ENCODE measurements at places on chromosomes 4 and X.

- DNase-seq: peak; percentile 57
Observed at GRCh38 chrX:40096395-40097091, 1.2 kb downstream of the BCOR start.

- DNase-seq: peak; percentile 67
Observed at GRCh38 chr4:169099771-169100180, 89.7 kb upstream of the CBR4 start.

DNA sequence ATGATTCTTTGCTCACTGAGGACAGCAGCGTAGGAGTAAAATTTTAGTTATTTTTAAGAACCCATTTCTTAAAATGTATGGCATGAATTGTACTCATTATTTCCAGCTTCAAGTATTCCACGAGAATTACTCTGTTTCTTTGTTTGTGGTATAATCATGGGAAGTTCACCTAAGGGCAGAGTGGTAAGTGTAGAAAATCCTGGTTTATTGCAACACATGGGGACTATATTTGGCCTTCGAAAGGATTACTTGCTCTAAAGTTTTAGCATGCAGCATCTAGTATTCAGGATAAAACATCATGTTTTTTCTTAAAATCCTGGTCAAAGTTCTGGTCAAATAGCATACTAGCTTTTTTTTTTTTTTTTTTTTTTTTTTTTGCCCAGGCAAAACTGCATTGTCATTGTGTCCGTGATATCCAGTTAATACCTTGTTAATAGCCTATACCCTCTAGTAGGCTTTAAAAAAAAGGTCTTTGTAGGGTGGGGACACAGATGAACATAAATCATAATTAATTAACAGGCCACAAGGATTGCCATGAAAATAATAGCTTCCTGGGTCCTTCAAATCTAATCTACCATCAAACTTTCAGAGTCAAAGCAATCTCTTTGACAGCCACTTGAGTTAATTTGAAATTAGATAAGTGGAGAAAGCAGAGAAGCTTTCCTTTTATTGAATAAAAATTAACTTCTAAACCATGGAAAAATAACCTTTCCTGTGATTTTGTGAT, 44.6 kb upstream of the VEGFC start:
- no peak for DNase-seq

DNA sequence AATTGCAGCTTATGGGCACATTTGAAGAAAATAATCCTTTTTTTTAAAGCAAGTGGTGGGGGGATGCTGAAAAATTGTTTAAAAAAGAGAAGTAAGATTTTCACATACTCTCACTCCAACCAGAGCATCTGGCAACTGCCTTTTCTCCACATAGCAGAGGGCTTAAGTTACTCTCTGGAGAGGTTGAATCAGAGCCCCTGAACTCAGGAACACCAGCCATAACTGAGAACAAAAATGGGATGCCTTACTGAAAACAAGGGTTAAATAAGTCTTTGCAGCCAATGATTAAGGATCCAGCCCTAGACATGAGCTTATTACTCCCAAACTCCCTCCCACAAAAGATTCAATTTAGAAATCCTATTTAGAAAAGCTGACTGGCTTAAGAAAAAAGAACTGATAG, 27.5 kb downstream of the CASK start:
- DNase-seq: no peak

DNA sequence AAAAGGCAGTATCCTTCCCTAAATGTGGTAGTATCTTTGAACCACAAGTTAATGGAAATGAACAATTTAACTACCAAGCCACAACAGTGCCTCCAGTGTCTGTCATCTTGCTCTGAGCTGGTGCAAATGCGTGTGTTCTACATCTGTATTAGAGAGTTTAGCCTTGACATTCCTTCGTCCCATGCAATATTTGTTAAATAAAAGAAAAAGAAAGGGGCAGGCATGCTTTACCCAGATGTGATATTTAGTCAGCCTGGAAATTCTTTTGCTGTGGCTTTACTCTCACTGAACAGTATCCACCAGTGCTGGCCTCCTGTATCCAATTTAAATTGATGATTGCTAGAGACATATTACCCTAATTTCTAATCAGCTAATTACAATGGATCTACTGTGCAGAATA, 310.5 kb downstream of the CFAP299 start:
- DNase-seq: no peak

DNA sequence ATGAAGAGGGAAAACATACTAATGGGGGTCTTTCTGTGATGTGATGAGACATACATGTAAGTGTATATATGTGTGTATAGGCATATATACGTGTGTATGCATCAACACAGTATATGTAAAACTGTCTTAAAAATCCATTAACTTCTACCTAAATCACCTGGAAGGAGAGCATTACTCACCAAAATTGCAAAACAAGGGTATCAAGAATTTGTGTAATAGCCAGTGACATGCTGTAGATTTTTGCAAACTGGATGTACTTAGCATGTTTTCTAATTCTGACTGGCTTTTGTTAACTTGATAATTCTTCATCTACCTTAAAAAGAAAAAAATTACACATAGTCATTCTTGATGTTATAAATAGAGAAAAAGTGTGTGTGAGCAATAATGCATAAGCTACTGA, 104.7 kb downstream of the PRRG1 start:
- DNase-seq: no peak

DNA sequence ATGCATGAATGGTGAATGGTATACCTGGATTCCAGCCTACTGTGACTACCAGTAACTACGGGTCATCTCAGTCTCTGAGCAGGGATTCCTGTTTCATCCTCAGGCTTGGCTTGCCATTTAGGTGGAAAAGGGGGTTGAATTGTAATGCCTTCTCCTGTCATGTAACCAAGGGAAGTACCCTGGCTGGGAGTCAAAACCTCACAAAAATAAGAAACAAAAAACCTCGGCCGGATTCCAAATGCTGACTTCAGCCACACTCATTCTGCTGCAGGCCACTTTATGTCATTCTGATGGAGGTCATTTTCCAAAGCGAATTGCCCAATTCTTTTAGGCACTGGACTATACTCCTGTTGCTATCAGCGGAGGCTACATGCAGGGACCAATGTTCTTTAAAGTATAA, 324.7 kb downstream of the LDB2 start:
- DNase-seq: peak; percentile 80

All from cardiac fibroblast (primary cell).